Spleen (tissue), 13 donors: ENCODE measurements at places on chromosomes 7 and 10. TPM values are rescaled to one million over a fixed set of nuclear protein-coding genes. Genes with fewer than 3 reads are reported as not detected.

Gene AMZ1
- polyA plus RNA-seq, result 0.57 TPM

Gene ANKRD7
- 0.47 TPM for polyA plus RNA-seq

Gene FZD8
- polyA plus RNA-seq, result 0.93 TPM

Gene ABCF2
- 12.9 TPM for polyA plus RNA-seq

Gene MACC1
- polyA plus RNA-seq, result 1.1 TPM

Gene RNF32
- 0.61 TPM for polyA plus RNA-seq

Gene TMEM236
- polyA plus RNA-seq, result 0.09 TPM

Gene WASHC2C
- 17.9 TPM for polyA plus RNA-seq

Gene LRRC4
- polyA plus RNA-seq, result 1.4 TPM
